ENCODE measurements at places on chromosomes 5 and 9. TPM values are rescaled to one million over a fixed set of nuclear protein-coding genes. Genes with fewer than 3 reads are reported as not detected.

Gene PARP8
- 33.3 TPM for total RNA-seq

Gene LOX
- total RNA-seq, result 5.2 TPM

- no peak for DNase-seq
- H3K27me3 ChIP-seq, result no peaks in the 10 kb centered on the region
- no peak overlapping the region for H3K4me3 ChIP-seq
- H3K36me3 ChIP-seq, result no peaks in the 10 kb centered on the region
Measured at GRCh38 chr5:102700916-102701315, 54.2 kb upstream of the PAM start.

GRCh38 chr9:93492327-93492726 lies 38.9 kb upstream of the FAM120AOS start:
- no peak overlapping the region for H3K27ac ChIP-seq
- H3K4me1 ChIP-seq, result no peaks in the 10 kb centered on the region
- peaks cover 18% of the 10 kb centered on the region for H3K36me3 ChIP-seq
